Mesothelial cell of epicardium (in vitro differentiated cells): ENCODE measurements at places on chromosomes 1 and 21. TPM values are rescaled to one million over a fixed set of nuclear protein-coding genes. Genes with fewer than 3 reads are reported as not detected.
A peak's percentile ranks its signal among the peaks of the same experiment; 100 is the strongest.

- DNase-seq = no peak
- no peaks in the 10 kb centered on the region for H3K27me3 ChIP-seq
- H3K27ac ChIP-seq = peak overlapping the region; percentile 100
- no peak overlapping the region for H3K4me3 ChIP-seq
- peaks cover 28% of the 10 kb centered on the region for H3K4me1 ChIP-seq
Measured at GRCh38 chr1:228963795-228964177, 228.5 kb downstream of the RHOU start.

- no peak overlapping the region for H3K27ac ChIP-seq
- no peak overlapping the region for H3K4me3 ChIP-seq
- H3K36me3 ChIP-seq = no peaks in the 10 kb centered on the region
- no peak for DNase-seq
Measured at GRCh38 chr21:15486460-15487195, 243.2 kb upstream of the USP25 start.

- H3K36me3 ChIP-seq = peaks cover 17% of the 10 kb centered on the region
- peaks cover 10% of the 10 kb centered on the region for H3K4me1 ChIP-seq
- DNase-seq = no peak
- peak overlapping the region; percentile 94 for H3K27ac ChIP-seq
- H3K27me3 ChIP-seq = no peaks in the 10 kb centered on the region
- H3K4me3 ChIP-seq = peak overlapping the region; percentile 97
Measured at GRCh38 chr1:37989361-37989930, 376 bp downstream of the SF3A3 start.

DNA sequence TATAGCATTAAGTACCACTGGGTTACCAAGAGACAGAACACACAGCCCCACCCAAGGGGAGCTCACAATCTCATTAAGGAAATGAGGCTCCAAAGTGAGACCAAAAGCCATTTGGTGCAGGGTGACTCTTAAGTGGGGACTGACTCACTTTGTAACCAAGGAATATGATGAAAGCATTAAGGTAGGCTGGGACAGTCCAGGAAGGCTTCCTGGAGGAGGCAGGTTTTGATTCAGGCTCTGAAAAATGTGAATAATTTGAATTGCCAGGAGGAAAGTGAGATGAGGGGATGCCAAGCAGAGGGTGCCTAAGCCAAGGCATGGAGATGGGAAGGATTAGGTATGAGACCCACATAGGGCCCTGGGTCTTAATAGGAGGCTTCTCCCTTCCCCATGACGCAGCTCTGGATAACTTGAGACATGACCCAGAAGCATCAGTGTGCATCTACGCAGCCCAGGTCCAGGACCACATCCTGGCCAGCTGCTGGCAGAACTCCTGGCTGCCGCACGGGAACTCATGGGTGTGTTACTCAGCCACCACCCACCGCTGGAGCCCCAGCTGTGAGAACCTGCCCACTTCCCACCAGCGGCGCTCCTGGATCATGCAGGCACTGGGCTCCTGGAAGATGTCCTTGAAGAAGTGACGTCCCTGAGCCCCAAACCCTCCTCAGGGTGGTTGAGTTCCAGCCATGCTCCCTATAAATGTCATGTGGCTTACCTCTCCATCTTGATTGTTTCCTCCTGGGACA is 5.9 kb upstream of the TTC4 start:
- no peaks in the 10 kb centered on the region for H3K36me3 ChIP-seq
- H3K27ac ChIP-seq = no peak overlapping the region
- peaks cover 63% of the 10 kb centered on the region for H3K27me3 ChIP-seq
- no peak overlapping the region for H3K4me3 ChIP-seq
- DNase-seq = no peak
- no peaks in the 10 kb centered on the region for H3K4me1 ChIP-seq

DNA sequence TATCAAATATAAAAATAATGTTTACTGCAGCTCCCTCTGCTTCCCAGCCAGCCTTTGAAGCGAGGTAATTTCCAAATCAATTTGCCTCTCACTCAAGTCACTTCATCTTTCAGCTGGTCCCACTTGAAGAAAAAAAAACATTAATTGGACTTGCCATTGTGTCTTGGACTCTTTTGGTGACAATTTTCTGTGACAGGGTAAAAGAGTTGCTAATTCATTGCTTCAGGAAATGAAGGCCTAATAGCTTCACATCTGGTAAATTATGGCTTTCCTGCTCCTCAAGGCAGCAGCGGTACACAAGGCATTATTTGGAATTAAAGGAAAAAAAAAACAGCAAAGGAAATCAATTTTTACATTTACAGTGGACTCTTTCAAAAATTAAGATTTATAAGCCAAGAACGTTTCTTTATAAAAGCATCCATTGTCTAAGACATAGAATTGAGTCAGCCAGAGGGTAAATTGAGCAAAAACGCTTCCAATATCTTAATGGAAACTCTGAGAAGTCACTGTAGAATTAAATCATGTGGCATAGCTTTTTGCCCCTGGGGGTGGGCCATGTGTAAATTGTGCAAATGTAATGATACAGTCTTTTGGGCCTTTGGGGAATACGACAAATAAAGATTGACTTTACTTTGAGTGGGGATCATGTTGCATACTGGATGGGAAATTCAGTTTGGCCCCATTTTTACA is 102.5 kb downstream of the LYPLAL1 start:
- H3K27ac ChIP-seq = no peak overlapping the region
- no peak overlapping the region for H3K4me3 ChIP-seq
- H3K4me1 ChIP-seq = peaks cover 48% of the 10 kb centered on the region

DNA sequence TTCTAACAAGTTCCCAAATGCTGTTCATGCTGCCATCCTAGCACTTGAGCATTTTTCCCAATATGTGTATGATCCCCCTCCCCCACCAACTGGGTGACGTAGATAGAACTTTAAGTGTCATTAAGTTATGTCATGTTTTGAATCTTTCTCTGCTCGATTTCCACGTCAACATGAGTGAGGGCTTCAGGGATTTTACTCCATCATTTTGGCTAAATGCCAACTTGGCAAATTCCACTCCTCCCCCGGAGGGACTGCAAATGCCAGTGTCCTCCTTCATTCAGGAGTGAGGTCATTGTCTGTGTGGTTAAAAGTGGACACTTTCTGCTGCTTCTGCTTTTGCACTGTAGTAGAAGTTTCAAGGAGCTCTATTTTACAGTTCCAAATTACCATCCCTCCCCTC is 201.7 kb downstream of the FGGY start:
- no peak for DNase-seq
- no peaks in the 10 kb centered on the region for H3K27me3 ChIP-seq
- H3K4me1 ChIP-seq = peaks cover 52% of the 10 kb centered on the region
- no peak overlapping the region for H3K4me3 ChIP-seq

- no peaks in the 10 kb centered on the region for H3K27me3 ChIP-seq
- DNase-seq = no peak
- peaks cover 5% of the 10 kb centered on the region for H3K36me3 ChIP-seq
- H3K4me3 ChIP-seq = no peak overlapping the region
- peaks cover 4% of the 10 kb centered on the region for H3K4me1 ChIP-seq
- H3K27ac ChIP-seq = no peak overlapping the region
Measured at GRCh38 chr1:185526344-185527307, 207.6 kb upstream of the HMCN1 start.

DNA sequence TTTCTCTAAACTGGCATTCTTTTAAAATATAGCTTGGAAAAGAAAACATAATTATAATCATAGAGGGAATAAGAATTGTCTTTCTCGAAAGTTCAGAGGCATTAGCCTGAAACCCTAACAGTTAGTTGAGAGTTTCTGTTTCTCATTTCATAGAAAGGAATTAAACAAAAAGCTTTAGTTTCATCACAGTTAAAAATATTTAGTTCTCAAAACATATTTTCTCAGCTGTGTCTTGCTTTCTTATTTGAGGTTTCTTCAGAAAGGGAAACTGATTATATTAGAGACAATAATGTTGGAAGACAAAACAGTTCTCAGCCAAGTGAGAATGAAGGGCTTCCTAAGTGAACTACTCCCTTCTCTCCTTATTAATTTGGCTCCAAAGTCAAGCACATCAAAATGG is 75.4 kb upstream of the C1orf105 start:
- H3K4me1 ChIP-seq = peaks cover 31% of the 10 kb centered on the region
- H3K27me3 ChIP-seq = no peaks in the 10 kb centered on the region
- DNase-seq = no peak

GRCh38 chr1:38690790-38691449 is 168.7 kb downstream of the RRAGC start:
- no peak overlapping the region for H3K27ac ChIP-seq
- H3K4me1 ChIP-seq = no peaks in the 10 kb centered on the region
- peaks cover 89% of the 10 kb centered on the region for H3K27me3 ChIP-seq
- no peaks in the 10 kb centered on the region for H3K36me3 ChIP-seq
- no peak overlapping the region for H3K4me3 ChIP-seq

- peak overlapping the region; percentile 22 for H3K27ac ChIP-seq
- H3K4me1 ChIP-seq = peaks cover 11% of the 10 kb centered on the region
- H3K4me3 ChIP-seq = no peak overlapping the region
- no peak for DNase-seq
- H3K27me3 ChIP-seq = no peaks in the 10 kb centered on the region
Measured at GRCh38 chr21:43882952-43883545, 18.0 kb downstream of the AGPAT3 start.

Gene PEAR1
- total RNA-seq = 13.8 to 16.1 TPM (median 15.7 TPM) in 3 replicates

Gene CENPF
- total RNA-seq = 54.3 to 58.1 TPM (median 56.4 TPM) in 3 replicates

Gene NUP210L
- 0.04 to 0.07 TPM (median 0.07 TPM) in 3 replicates for total RNA-seq

Gene CD1B
- not detected in 3 replicates for total RNA-seq

Gene UTP11
- 32.3 to 37.2 TPM (median 36.5 TPM) in 3 replicates for total RNA-seq

Gene SLFNL1
- 1.2 to 1.4 TPM (median 1.3 TPM) in 3 replicates for total RNA-seq
